ENCODE measurements at places on chromosomes 3 and 15. TPM values are rescaled to one million over a fixed set of nuclear protein-coding genes. Genes with fewer than 3 reads are reported as not detected.

The PLCB2 gene
- 1.7 TPM for total RNA-seq

The EXD1 gene
- total RNA-seq, result 0.15 TPM

The SNURF gene
- 13.7 TPM for total RNA-seq

The SLC12A1 gene
- total RNA-seq, result not detected

The FSIP1 gene
- total RNA-seq, result 1.4 TPM

The PIGZ gene
- total RNA-seq, result 6.3 TPM

The OXTR gene
- total RNA-seq, result 2.7 TPM

The TPRG1 gene
- not detected for total RNA-seq

The DUOXA1 gene
- not detected for total RNA-seq

GRCh38 chr3:38334142-38335055, 12.2 kb upstream of the XYLB start:
- no peak for DNase-seq
- H3K27ac ChIP-seq, result no peak overlapping the region
- H3K36me3 ChIP-seq, result no peaks in the 10 kb centered on the region
- no peak overlapping the region for H3K4me3 ChIP-seq
- H3K27me3 ChIP-seq, result no peaks in the 10 kb centered on the region

DNA sequence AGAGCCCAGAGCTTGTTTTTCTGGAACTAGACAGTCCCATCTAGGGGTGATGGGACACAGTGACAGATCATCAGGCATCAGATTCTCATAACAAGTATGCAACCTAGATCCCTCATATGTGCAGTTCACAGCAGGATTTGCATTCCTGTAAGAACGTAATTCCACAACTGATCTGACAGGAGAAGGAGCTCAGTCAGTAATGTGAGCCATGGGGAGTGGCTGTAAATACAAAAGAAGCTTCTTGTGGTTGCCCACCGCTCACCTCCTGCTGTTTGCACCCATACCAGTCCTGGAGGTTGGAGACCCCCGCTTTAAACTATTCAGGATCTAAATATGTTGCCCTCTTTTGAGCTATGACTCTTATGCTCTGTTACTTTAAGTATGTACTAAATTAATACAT, 167.3 kb downstream of the ALCAM start:
- no peak overlapping the region for H3K4me3 ChIP-seq
- H3K27me3 ChIP-seq, result no peaks in the 10 kb centered on the region
- DNase-seq, result no peak
- H3K27ac ChIP-seq, result no peak overlapping the region

GRCh38 chr15:58244536-58244935, 106.4 kb downstream of the AQP9 start:
- DNase-seq, result no peak
- H3K27me3 ChIP-seq, result no peaks in the 10 kb centered on the region
- H3K4me1 ChIP-seq, result no peaks in the 10 kb centered on the region

DNA sequence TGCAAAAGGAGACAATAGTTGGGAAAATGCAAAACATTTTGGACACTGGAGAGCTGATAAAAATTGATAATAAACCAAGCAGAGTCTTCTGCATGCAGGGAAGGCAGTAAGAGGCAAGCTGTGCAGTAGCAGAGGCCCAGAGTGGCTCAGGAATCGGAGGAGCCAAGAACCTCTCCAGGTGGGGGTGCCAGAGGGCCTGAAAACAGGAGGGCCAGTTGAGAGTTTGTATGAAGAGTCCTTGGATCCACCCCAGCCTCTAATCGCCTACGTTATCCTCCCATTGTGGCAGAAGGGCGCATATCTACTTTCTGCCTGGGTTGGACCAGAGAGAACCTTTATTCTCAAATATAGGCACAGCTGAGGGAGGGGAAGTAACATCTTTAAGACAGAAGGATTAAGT, 48.9 kb upstream of the RBP1 start:
- H3K4me3 ChIP-seq, result no peak overlapping the region
- no peak overlapping the region for H3K27ac ChIP-seq
- no peak for DNase-seq
- H3K36me3 ChIP-seq, result no peaks in the 10 kb centered on the region

DNA sequence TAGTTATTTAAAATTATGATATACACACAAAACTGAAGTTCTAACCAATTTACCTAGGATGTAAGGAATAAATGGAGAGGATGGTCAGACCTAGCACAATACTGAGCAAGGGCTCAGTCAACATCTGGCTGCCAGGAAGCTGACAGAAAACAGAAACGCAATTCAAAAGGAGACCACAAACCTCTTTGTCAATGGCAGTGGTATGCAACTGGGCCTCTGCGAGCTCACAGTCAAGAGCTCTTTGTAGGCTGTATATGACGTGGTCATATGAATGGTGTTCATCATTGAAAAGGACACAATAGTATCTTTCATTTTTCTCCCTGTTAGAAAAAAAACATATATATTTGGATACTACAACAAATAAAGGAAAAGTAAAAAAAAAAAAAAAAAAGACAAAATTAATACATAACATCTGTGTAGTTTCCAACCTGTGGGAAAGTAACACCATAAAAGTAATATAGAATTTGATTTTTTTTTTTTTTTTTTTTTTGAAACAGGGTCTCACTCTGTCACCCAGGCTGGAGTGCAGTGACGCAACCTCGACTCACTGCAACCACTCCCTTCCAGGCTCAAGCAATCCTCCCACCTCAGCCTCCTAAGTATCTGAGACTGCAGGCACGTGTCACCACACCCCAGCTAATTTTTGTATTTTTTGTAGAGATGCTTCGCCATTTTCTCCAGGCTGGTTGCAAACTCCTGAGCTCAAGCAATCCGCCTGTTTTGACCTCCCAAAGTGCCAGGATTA, 37.9 kb downstream of the UBR1 start:
- peaks cover 18% of the 10 kb centered on the region for H3K36me3 ChIP-seq
- no peak overlapping the region for H3K27ac ChIP-seq
- DNase-seq, result no peak
- no peaks in the 10 kb centered on the region for H3K27me3 ChIP-seq

GRCh38 chr3:14174483-14174882, 3.9 kb downstream of the XPC start:
- peaks cover 9% of the 10 kb centered on the region for H3K36me3 ChIP-seq
- peaks cover 14% of the 10 kb centered on the region for H3K4me1 ChIP-seq
- no peak for DNase-seq
- H3K27ac ChIP-seq, result no peak overlapping the region
- H3K27me3 ChIP-seq, result no peaks in the 10 kb centered on the region

- H3K4me3 ChIP-seq, result no peak overlapping the region
- no peaks in the 10 kb centered on the region for H3K36me3 ChIP-seq
- no peak overlapping the region for H3K27ac ChIP-seq
- DNase-seq, result no peak
- H3K4me1 ChIP-seq, result no peaks in the 10 kb centered on the region
Measured at GRCh38 chr3:64095802-64096201, 72.5 kb upstream of the PSMD6 start.

- no peak overlapping the region for H3K4me3 ChIP-seq
- H3K36me3 ChIP-seq, result no peaks in the 10 kb centered on the region
- no peaks in the 10 kb centered on the region for H3K27me3 ChIP-seq
- H3K4me1 ChIP-seq, result no peaks in the 10 kb centered on the region
Measured at GRCh38 chr3:62164196-62164595, 209.2 kb downstream of the FEZF2 start.

GRCh38 chr3:43948013-43948412, 257.3 kb downstream of the ABHD5 start:
- no peak for DNase-seq
- H3K27ac ChIP-seq, result no peak overlapping the region
- no peaks in the 10 kb centered on the region for H3K27me3 ChIP-seq
- no peak overlapping the region for H3K4me3 ChIP-seq

DNA sequence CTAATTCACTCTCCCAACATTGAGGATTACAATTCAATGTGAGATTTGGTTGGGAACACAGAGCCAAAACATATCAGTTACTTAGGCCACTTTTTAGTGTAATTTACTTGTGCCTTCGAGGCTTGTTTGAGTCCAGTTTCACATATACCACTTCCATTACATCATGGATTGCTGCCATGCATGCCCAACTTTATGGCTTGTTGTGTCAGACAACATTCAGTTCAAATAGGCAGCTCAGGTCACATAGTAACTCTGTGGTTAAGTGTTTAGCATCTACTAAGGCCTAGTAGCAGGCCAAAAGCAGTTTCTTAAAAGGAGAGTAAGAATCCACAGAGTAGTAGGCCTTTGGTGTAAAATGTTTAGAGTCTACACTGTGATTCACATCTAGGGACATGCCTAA, 164.3 kb upstream of the GMNC start:
- no peak overlapping the region for H3K27ac ChIP-seq
- no peaks in the 10 kb centered on the region for H3K4me1 ChIP-seq
- no peak overlapping the region for H3K4me3 ChIP-seq

- H3K27me3 ChIP-seq, result no peaks in the 10 kb centered on the region
- H3K4me3 ChIP-seq, result no peak overlapping the region
- H3K4me1 ChIP-seq, result no peaks in the 10 kb centered on the region
Measured at GRCh38 chr3:49699281-49699979, 10.1 kb downstream of the RNF123 start.

DNA sequence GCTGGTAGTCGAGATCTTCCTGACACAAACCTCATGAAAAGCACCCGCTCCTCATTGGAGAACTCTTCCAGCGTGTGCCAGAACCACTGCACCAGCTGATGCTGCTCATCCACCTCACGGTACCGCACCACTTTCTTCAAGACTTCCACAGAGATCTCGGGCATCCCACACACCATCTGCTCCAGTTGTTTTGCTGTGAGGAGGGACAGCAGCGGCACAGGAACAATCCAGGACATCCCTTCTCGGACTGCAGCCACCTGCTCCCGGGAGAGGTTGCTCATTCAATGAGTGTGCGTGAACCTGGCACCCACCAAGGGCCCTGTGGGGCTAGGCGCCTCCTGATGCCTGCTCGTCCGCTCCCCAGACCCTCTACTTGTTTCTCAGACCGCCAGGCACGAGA, 15.1 kb downstream of the FBXL22 start:
- DNase-seq, result no peak
- no peak overlapping the region for H3K4me3 ChIP-seq
- peaks cover 7% of the 10 kb centered on the region for H3K4me1 ChIP-seq
- no peak overlapping the region for H3K27ac ChIP-seq
- H3K27me3 ChIP-seq, result no peaks in the 10 kb centered on the region

DNA sequence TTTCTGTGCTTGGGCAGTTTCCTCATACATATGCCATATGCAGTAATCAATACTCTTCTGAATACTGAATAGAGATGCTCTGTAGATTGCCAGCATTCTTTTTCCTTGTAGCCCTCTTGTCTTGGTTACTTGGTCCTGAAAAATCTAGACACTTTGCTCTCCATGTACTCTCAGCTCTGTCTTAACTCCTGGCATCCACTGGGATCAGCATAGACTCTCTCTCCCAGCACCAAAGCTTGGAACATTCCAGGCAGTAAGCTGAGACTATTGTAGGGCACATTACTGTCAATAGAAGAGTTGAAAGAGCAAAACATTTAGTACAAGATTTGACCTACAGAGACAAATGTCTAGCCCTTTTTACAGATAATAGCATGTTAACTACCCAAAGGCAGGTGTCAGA, 1100.3 kb downstream of the TBL1XR1 start:
- no peak overlapping the region for H3K27ac ChIP-seq
- no peak overlapping the region for H3K4me3 ChIP-seq
- no peak for DNase-seq
- no peaks in the 10 kb centered on the region for H3K27me3 ChIP-seq
- no peaks in the 10 kb centered on the region for H3K36me3 ChIP-seq
- no peaks in the 10 kb centered on the region for H3K4me1 ChIP-seq

DNA sequence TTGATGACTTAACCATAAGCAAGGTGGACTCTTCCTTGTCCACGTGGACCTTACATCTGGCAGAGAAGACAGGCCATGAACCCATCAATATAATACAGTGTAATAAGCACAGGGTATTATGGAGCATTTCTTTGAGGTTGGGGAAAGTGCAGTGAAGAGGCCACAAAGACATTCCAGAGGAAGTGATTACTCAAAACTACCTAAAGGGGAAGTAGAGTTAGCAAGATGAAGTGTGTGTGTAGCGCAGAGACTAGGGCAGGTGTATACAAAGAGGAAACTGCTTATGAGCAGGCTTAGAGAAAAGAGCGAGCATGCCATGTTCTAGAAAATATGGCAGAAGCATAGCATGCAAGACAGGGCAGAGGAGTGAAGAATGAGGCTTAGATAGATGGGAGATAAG, 17.9 kb downstream of the CP start:
- no peak overlapping the region for H3K4me3 ChIP-seq
- H3K36me3 ChIP-seq, result no peaks in the 10 kb centered on the region
- H3K27ac ChIP-seq, result no peak overlapping the region
- DNase-seq, result no peak
- H3K4me1 ChIP-seq, result peaks cover 11% of the 10 kb centered on the region

DNA sequence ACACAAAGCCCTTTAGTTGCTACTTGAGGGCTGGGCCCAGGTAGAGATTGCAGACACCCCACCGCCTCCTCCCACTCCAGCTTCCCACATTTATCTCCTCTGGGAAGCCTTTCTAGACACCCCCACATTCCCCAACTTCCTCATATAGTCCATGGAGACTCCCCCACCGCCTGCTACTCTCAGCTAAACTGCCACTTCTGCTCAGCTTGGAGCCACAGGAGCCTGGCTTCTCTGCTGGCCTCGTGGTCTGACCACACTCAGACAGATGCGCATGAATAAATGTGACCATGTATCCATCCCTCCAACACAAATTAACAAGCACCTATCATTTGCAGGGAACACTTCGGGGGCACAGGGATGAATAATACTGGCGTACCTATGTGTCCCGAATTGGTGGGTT, 10.5 kb upstream of the ACSBG1 start:
- H3K4me3 ChIP-seq, result no peak overlapping the region
- H3K36me3 ChIP-seq, result no peaks in the 10 kb centered on the region

- H3K4me3 ChIP-seq, result no peak overlapping the region
- no peak for DNase-seq
Measured at GRCh38 chr3:46955157-46955556, 21.4 kb downstream of the CCDC12 start.

GRCh38 chr3:176683382-176683781, 513.9 kb downstream of the TBL1XR1 start:
- H3K27ac ChIP-seq, result no peak overlapping the region
- no peaks in the 10 kb centered on the region for H3K27me3 ChIP-seq
- no peaks in the 10 kb centered on the region for H3K4me1 ChIP-seq
- no peak overlapping the region for H3K4me3 ChIP-seq

DNA sequence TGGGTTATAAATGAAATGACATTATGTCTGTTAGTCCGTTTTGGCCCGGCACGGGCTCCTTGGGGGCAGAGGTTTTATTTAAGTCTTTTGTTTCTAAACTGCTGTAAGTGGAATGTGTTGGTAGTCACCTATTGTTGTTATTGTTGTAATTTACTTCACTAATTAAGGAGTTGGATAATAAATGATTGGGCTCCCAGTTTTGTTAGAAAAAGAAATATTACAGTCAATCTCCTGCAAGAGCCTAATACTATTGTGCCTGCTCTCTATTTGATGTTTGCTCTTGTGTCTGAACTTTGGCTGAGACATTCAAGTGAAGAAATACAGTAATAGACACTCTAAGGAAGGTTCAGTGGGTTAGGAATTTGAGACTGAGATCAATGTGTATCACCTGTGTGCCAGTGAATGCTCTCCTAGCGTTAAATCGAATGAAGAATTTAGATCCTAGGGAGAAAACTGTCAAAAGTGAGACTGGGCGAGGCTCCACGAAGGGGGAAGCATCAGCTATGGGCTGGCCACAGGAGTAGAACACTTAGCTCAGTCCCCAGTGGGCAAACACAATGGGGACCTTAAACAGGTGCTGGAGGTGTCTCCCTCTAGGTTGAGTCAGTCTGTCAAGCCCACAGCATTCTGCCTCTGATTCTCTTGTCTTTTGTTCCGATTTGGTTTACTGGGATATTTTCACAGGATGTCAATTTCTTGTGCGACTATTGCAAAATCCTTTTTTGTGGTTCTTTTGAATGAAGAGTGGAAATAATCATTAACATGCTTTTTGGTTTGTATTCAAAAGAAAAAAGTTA, 1.2 kb downstream of the ROBO2 start:
- no peak overlapping the region for H3K27ac ChIP-seq
- no peak overlapping the region for H3K4me3 ChIP-seq
- no peaks in the 10 kb centered on the region for H3K27me3 ChIP-seq
- DNase-seq, result no peak

Measured in Panc1 (cell line).